ENCODE measurements at places on chromosomes 6 and 20.

DNA sequence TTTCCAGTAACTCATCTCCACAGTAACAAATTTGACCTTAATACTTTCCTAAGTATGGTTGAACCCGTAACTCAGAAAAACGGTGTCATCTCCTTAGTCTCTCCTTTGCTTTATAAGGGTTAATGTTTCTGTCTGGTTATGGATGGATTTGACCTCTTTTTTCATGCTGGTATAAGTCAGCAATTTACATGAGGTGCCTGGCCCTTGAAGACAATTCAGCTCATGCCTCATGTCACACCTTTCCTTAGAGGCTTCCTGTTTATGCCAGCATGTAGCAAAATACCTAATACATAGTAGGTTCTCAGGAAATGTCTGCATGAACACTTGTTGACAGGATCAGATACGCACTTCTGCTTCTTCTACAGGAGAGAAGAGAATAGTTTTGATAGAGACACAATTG, 37.7 kb upstream of the C20orf144 start:
- DNase-seq, result no peak

- peak; percentile 67 for DNase-seq
Observed at GRCh38 chr6:32118782-32119628, 9.0 kb downstream of the ATF6B start.

GRCh38 chr6:160519603-160520042, 144.5 kb downstream of the LPA start:
- DNase-seq, result no peak

GRCh38 chr6:117616391-117617209, 14.3 kb upstream of the GOPC start:
- DNase-seq, result no peak

GRCh38 chr6:122696853-122697252, 82.7 kb upstream of the FABP7 start:
- no peak for DNase-seq

DNA sequence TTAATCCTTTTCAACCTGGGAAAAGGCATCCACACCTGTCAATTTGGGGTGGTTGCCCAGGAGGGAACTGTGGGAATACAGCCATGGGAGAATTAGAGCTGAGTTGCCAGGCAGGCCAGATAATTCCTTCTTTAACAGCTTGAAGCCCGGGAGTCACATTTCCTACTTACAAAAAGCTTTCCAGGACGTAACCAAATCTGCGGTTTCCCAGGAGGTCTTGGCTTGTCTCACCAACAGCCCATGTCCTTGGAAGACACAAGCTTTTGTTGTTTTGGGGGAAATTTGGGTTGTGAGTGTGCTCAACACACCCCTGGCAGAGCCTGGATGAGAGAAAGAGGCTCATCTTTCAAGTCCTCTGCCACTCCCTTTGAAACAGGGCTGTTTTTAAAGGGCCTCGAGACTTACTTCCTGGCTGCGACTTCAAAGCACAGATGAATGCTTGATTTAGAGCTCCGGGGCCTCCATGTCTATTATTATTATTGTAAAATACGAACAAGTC, 465.9 kb upstream of the BTBD3 start:
- DNase-seq, result no peak

- DNase-seq, result peak; percentile 44
Observed at GRCh38 chr6:108837236-108837971, 10.8 kb upstream of the ARMC2 start.

- DNase-seq, result no peak
Observed at GRCh38 chr6:169778646-169779045, 27.2 kb downstream of the ERMARD start.

DNA sequence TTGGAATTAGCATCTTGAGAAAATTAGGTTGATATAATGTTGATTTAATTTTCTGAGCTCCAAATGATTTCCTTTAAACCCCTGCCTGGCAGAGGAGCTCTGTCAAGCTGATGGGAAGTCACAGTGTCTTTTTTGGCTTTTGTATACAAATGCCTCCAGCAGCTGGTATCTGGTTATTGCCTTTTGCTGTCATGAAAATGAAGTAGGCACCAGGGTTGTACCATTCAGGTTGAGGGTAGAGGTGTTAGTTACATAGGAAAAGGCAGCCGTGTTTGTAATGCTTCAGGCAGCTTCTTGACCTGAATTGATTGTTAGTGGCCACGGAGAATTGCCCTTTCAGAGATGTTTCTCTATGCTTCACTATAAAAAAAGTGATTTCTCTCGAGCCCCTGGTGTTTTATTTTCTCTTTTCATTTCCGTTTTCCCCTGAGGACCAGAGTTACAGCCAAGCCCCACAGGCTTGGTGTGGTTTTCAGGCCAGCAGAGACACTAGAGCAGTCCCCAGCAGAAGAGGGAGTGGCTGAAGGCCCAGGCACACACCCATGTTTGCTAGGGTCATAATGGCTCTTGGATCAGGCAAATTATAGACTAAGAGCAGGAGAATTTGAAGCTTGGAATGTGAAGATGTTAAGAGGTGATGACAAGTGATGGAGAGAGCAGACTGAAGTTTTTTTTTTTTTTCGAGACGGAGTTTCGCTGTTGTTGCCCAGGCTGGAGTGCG, 21.6 kb downstream of the CMTR1 start:
- no peak for DNase-seq

- DNase-seq, result no peak
Observed at GRCh38 chr20:48852609-48853008, 24.8 kb upstream of the PREX1 start.

DNA sequence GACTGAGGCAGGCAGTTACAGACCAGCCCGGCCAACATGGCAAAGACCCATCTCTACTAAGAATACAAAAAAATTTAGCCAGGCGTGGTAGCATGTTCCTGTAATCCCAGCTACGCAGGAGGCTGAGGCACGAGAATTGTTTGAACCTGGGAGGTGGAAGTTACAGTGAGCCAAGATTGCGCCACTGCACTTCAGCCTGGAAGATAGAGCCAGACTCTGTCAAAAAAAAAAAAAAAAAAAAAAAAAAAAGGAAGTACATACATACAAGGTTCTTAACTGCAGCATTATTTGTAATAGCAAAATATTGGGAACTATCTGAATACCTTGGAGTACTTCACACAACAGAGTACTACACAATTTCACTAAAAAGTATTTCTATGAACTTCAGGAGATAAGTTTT, 183.5 kb upstream of the OLIG3 start:
- no peak for DNase-seq

- DNase-seq, result no peak
Observed at GRCh38 chr20:62606016-62606415, 36.3 kb upstream of the SLCO4A1 start.

DNA sequence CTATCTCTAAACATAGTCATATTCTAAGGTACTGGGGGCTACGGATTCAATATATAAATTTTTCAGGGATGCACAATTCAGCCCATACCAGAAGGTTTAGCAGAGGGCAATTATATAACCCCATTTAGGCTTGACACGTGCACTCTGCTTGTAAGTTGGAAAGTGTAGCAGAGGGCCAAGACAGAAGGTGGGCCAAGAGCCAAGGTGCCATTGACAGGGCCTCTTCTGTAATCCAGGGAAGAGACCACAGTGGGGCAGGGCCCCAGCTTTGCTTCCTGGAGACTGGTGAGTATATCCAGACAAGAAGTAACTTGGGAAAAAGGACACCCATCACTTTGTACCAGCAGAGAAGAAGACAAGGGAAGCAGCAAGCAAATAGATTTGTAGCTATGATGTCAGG, 672.4 kb upstream of the MARCKS start:
- no peak for DNase-seq

- no peak for DNase-seq
Observed at GRCh38 chr6:167121335-167121841, 1.5 kb upstream of the CCR6 start.

GRCh38 chr6:148138573-148138972, 204.1 kb upstream of the SASH1 start:
- DNase-seq, result no peak

- no peak for DNase-seq
Observed at GRCh38 chr6:165119231-165120020, 190.0 kb downstream of the C6orf118 start.

DNA sequence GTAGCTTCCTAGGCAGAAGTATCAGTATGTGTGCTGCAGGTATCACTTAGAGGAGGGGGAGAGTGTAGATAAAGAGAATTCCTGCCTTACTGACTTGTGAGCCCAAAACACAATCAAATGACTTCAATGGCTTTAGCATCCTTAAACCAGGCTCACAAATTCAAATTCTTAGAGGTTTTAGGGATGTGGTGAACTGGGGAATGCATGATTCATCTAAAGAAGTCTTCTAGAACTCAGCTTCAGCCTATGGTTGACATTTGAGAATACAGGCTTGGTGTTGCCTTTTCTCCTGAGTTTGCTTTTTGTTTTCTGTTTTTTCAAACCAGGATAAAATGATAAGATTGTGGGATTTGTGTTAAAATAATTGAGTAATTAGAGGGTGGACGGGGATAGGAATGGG, 14.4 kb downstream of the SNRPC start:
- DNase-seq, result no peak

- DNase-seq, result no peak
Observed at GRCh38 chr6:26316291-26316690, 48.7 kb upstream of the BTN3A2 start.

DNA sequence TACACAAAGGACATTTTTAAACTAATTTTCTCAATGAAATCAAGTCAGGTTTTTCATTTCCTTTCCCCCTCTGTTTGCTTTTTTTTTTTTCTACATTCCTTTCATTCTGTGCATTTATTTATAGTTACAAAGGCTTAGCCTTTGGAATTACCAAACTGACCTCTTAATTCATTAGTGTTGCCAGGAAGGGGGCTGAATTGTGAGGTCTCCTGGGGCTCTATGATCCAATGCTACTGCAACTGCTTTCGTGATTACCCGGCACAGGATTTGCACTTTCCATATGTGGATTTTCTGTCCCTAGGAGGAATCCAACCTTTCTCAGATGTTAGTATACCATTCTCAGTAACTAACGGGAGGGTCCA, 35.3 kb downstream of the NEDD9 start:
- DNase-seq, result no peak

DNA sequence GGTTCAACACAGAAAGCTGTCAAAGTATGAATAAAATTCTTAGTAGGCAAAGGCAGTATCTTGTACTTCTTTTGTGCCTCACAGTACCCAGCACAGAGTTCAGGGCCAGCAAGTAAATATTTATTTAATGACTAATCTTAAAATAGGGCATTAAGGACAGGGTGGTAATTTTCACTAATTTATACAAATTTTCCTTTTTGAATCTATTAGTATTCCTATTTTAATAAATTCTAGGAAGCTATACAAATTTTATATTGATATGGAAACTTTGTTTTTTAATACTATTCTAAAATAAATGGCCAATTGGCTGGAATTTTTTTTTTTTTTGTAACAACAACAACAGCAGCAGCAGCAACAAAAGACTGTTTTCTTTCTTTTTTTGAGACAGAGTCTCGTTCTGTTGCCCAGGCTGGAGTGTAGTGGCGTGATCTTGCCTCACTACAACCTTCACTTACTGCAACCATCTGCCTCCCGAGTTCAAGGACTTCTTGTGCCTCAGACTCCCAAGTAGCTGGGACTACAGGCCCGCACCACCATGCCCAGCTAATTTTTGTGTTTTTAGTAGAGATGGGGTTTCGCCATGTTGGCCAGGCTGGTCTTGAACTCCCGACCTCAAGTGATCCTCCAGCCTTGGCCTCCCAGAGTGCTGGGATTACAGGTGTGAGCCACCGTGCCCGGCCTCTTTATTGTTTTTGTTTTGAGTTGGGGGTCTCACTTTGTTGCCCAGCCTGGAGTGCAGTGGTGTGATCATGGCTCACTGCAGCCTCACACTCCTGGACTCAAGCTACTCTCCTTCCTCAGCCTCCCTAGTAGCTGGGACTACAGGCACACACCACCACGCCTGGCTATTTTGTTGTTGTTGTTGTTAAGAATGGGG, 85.2 kb downstream of the FKBP5 start:
- DNase-seq, result no peak

- DNase-seq, result no peak
Observed at GRCh38 chr6:11009353-11009752, 34.8 kb downstream of the ELOVL2 start.

DNA sequence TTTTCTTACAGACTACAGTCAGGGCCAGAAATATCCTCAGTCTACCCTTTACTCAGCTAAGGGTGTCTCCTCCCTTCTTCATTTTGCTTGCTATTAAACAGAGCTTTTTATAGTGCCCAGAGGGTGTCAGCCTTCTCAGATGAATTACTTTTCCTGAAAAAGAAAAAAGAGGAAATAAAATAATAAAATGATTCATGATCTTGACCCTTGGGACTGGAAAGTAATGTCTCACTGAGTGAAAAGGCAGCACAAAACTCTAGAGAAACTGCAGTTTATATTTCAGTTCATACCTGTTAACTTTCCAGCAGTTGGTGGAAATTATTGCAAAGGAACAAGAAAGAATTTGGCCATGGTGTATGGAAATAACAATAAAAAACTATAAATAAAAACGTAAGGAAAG, 170.6 kb downstream of the IBTK start:
- DNase-seq, result no peak

DNA sequence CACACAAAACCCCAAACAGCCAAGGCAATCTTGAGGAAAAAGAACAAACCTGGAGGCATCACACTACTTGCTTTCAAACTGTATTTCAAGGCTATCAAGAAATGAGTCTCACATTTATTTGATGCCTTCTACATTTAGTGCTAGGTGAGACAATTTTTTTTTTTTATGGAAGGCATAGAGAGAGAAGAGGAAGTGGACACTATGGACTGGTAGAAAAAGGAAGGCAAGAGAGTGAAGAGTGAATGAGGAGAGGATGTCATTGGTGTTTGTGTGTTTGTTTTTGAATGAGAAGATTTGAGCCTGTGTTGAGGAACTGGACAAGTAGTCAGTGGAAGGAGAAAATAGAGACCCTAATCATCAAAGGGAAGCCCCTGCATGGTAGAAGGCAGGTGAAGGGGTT, 182.0 kb upstream of the JAG1 start:
- no peak for DNase-seq

- DNase-seq, result no peak
Observed at GRCh38 chr6:46138281-46138680, 8.5 kb downstream of the ENPP4 start.

- DNase-seq, result no peak
Observed at GRCh38 chr6:79630380-79630882, 698 bp upstream of the SH3BGRL2 start.

- no peak for DNase-seq
Observed at GRCh38 chr6:64301307-64302236, 666.0 kb downstream of the PHF3 start.

DNA sequence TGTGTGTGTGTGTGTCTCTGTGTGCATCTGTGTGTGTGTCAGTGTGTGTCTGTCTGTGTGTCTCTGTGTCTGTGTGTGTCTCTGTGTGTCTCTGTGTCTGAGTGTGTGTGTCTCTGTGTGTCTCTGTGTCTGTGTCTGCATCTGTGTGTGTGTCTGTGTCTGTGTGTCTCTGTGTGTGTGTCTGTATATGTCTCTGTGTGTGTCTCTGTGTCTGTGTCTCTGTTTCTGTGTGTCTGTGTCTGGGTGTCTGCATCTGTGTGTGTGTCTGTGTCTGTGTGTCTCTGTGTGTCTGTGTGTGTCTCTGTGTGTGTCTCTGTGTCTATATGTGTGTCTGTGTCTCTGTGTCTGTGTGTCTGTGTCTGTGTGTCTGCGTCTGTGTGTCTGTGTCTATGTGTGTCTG, 207.8 kb downstream of the TAF4 start:
- DNase-seq, result no peak

GRCh38 chr6:31888276-31889258, 8.9 kb downstream of the EHMT2 start:
- peak; percentile 12 for DNase-seq

GRCh38 chr6:95087394-95088097, 489.8 kb upstream of the MANEA start:
- no peak for DNase-seq

GRCh38 chr6:15048367-15048766, 197.5 kb upstream of the JARID2 start:
- no peak for DNase-seq

- DNase-seq, result no peak
Observed at GRCh38 chr6:14166839-14167238, 49.3 kb downstream of the CD83 start.
